ENCODE measurements at places on chromosomes 1 and 21. TPM values are rescaled to one million over a fixed set of nuclear protein-coding genes. Genes with fewer than 3 reads are reported as not detected.

- DNase-seq: no peak
Measured at GRCh38 chr1:115705085-115705951, 63.2 kb downstream of the CASQ2 start.

DNA sequence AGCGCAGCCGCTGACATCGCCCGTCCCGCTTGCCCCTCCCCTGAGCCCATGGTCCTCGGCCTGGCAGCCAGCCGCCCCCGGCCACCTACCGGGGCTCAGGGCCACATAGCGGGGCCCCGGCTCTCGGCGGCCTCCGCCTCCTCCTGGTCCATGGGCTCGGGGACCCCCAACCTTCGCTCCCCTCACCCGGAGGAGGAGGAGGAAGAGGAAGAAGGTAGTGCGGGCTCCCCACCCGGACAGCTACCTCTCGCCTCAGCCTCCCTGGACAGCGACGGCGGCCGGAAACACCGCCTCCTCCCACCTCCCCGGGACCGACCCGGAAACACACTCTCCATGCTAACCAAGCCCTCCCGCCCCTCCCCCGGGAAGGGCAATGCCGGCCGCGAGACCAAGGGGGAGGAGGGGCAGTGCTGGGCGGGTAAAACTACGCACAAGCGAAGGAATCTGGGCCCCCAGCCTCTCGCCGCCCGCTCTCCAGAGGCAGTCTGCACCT lies at the start of gene KIAA0319L:
KIAA0319L (minus strand) TSS at position 286 of the 493 bp plus-strand sequence. CDS start 2,912 bp downstream, outside the sequence.
- peak; percentile 97 for DNase-seq

Gene CASQ2
- 0.67 TPM for polyA plus RNA-seq

DNA sequence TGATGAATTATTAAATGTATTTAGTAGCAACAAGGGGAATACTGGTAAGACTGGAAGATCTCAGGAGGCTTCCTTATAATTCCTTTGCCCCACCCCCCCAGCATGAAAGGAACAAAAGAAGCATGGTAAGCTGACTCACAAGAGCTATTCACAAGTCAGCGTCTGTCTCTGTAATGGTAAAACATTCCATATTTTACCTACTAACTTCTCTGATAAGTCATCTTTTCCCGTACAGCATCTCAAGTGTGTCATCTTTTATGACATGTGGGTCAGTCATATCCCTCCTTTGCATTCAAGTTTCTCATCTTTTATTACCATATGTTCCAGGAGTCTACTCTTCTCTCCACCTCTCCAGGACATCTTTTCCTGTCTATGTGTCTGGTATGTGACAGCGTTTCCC lies 241.3 kb downstream of the PLA2G4A start:
- no peak for DNase-seq

GRCh38 chr1:19179597-19180264 lies 30.3 kb downstream of the UBR4 start:
- no peak for DNase-seq

GRCh38 chr1:26820784-26821269 lies 5.7 kb upstream of the ZDHHC18 start:
- DNase-seq: no peak

DNA sequence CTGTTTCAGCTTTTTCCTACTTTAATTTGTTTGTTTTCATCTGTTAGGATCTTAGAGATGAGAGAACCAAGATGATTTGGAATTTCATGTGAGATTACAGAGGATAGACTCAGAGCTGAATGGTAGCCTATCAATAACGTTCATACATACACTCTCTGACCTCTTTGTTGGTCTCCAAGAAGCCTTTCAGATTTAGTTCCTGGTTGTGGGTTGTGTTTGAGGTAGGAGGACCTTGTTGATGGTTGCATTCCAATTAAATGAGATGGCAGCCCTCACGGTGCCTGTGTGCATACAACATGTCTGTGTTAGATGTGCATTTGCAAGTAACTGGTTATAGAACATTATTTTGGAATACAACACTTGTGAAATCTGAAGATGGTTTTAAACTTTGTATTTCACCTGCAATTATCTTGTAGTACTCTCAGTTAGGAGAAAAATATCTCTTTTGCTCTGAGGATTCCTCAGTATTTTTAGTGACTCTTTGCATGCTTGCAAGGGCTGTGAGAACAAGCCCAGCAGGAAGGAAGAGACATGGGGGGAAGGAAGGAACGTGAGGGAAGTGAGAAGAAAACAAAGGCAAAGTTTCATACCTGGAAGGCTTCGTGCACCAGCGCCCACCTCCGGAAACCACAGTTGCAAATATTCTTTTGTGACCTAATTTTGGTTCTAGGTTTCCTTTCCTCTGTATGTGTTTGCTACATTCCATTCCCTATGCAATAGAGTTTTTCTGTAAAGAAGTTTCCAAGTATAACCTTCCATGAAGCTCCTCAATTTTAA lies 291.8 kb downstream of the DISC1 start:
- DNase-seq: no peak

DNA sequence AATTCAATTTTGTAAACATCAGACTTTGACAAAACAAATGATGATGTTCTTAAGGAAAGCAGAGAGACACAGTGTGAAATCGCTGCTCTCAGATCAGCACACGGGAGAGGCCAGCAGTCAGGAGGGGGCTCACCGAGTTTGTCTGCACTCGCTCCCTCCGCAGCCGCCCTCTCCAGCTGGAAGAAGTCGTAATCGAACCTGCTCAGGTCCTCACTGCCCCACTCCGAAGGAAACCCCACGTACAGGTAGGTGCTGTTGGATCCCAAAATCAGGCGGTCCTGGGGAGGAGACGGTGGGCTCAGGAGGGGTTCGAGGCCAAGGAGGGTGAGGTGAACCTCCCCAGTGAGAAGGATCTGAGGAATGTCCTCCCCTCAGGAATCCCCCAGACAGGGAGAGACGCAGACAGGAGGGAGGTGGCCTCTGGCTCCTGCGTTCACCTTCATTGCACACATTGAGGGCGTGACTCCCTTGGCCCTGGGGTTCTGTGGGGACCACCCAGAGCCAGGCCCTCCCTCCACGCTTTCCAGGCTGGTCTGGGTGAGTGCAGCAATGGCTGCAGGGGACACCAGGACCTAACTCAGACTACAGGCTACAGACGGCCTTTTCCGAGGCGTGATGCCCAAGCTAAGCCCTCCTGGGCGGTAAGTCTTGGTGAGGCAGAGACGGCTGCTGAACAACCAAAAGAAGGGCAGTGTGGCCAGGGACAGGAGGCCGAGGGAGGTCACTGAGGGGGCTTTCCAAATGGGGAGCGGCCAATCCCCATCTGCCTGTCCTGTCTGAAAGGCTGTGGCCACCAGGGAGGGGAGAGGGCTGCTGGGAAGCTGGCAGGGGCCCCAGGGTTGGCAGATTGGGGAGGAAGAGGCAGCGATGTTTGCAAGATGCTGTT lies 65.5 kb downstream of the SCCPDH start:
- DNase-seq: no peak

Gene KCNJ9
- not detected for polyA plus RNA-seq

Gene SH2D2A
- 5.2 TPM for polyA plus RNA-seq

Gene GNAT2
- not detected for polyA plus RNA-seq

DNA sequence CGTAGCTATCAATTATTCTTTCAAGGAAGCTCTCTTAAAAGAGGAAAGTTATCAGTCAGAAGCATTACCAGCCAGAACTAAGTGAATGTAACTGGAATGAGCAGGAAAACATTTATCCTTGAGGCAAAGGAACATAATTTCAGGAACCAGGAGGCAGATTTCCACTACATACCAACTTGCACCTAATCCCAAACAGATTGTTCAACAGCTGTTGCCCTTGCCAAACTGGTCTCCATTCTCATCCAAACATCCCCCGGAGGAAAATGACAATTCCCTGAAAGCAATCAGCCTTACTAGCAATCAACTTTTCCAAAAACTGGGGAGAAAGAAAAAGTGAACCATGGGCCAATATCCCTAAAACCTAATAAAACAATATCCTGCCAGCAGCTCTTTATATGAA lies 35.0 kb downstream of the ENAH start:
- no peak for DNase-seq

GRCh38 chr1:181541458-181541857 lies 58.1 kb downstream of the CACNA1E start:
- DNase-seq: no peak

GRCh38 chr1:198620951-198621824 lies 17.7 kb upstream of the PTPRC start:
- peak; percentile 87 for DNase-seq

Data from spleen (tissue), 13 donors.